ENCODE measurements at places on chromosomes 12 and 14.

- DNase-seq: no peak
These were observed 34.7 kb downstream of the SPTB start for GRCh38 chr14:64844969-64845536.

GRCh38 chr12:70190262-70191010, 52.8 kb upstream of the CNOT2 start:
- no peak for DNase-seq

GRCh38 chr14:24071144-24071697, at the start of gene CPNE6:
TSS of gene CPNE6 (plus strand) at chr14:24071562. CDS start at chr14:24072937, 1,375 bp downstream.
- no peak for DNase-seq

- no peak for DNase-seq
These were observed 32.7 kb downstream of the PPP4R3A start for GRCh38 chr14:91477388-91477787.

- no peak for DNase-seq
These were observed 595 bp upstream of the KRT85 start for GRCh38 chr12:52367876-52368275.

- DNase-seq: no peak
These were observed 129.4 kb downstream of the PPM1H start for GRCh38 chr12:62805517-62805916.

GRCh38 chr12:75455839-75456238, 24.7 kb upstream of the GLIPR1 start:
- no peak for DNase-seq

- peak; percentile 75 for DNase-seq
These were observed 77.5 kb upstream of the CPSF6 start for GRCh38 chr12:69161829-69162228.

- DNase-seq: no peak
These were observed 9.0 kb upstream of the PCNX1 start for GRCh38 chr14:70898111-70898745.

All from natural killer cell (primary cell).